EH (cell line): ENCODE measurements at places on chromosomes 5 and 9.

DNA sequence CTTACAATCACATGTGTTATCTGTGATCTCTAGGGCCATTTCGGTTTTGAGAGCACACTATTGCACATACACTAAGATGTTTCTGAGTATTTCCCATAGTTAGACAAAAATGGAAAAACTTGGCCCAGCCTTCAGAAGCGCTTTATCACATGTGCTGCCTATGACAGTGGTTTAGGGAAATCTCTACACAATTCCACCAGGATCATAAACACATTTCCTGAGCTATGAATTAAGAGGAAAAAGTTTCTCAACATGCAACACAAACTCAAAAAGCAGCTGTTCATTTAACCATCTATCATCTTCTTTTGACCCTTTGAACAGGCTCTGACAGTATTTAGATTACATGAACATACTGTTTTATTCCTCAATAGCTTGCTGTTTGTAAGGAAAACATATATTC is 15.1 kb downstream of the FGF1 start:
- peak; percentile 24 for DNase-seq

- no peak for DNase-seq
Observed at GRCh38 chr5:123154886-123155445, 65.9 kb downstream of the PRDM6 start.

- DNase-seq = no peak
Observed at GRCh38 chr5:123527190-123527589, 15.2 kb downstream of the CSNK1G3 start.

DNA sequence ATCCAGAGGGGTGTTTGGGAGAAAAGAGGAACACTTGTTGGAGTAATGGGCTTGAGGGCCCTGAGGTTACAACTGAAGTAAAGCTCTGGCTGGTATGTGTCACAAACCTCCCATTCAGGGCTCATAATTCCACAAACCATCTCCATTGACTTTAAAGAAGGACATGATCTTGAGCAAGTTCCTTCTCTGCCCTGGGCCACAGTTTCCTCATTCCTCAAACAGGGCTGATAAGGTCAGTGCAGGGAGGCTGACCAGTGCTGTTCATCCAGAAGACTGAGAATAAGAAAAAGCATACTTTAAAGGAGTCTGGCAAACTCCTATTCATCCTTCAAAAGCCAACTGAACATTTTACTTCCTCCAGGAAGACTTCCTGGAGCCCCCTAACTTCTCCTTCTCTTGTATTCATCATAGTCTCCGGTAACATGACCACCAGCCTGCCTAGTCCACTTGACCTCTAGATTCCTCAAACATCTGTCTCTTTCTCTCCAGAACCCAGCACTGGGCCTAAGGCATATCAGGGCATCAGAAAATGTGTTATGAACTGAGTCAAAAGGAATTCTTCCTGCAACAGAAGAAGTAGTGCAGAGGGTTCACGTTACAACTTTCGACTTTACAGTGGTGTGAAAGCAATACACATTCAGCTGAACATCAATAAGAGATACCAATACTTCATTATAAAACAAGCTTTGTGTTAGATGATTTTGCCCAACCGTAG is 20.7 kb upstream of the PTPN3 start:
- no peak for DNase-seq

DNA sequence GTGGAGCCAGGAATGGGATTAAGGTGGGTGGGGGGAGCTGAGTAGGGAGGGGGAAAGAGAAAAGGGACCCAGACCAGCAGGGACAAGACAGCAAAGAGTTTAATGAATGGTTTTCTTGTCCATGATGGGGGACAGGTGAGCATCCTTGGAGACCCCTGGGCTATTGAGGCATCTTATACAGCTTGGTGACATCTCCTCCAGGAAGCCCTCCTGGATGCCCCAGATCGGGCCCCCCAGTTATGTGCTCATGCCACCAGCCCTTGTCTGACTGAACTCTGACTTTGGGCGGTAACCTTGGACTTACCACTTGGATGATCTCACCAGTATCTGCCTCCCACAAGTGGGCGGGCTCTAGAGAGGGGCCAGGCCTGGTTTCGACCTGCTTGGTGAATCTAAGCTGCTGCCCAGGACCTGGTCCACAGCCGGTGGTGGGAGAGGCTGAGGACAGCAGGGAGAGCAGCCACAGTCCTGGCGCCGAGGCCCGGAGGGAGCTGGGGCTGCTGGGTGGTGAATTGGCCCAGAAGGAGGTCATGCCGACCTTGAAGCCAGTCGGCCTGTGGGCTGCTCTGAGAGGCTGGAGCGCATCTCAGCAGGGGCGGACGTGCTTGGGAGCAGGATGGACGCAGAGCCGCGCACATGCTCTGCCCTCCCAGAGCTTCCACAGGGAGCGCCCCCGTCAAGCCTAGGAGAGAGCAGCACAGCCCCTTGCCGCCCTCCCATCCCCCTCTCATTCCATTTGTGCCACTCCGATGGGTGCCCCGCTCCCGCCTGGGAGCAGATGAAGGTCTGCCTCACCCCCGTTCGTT is 36.2 kb downstream of the UNC5A start:
- DNase-seq = no peak

- DNase-seq = peak; percentile 82
Observed at GRCh38 chr9:16062542-16063240, 509.8 kb downstream of the CCDC171 start.

- peak; percentile 70 for DNase-seq
Observed at GRCh38 chr9:36597412-36598178, 24.9 kb downstream of the MELK start.

- peak; percentile 79 for DNase-seq
Observed at GRCh38 chr9:114484854-114485443, 20.3 kb downstream of the WHRN start.

DNA sequence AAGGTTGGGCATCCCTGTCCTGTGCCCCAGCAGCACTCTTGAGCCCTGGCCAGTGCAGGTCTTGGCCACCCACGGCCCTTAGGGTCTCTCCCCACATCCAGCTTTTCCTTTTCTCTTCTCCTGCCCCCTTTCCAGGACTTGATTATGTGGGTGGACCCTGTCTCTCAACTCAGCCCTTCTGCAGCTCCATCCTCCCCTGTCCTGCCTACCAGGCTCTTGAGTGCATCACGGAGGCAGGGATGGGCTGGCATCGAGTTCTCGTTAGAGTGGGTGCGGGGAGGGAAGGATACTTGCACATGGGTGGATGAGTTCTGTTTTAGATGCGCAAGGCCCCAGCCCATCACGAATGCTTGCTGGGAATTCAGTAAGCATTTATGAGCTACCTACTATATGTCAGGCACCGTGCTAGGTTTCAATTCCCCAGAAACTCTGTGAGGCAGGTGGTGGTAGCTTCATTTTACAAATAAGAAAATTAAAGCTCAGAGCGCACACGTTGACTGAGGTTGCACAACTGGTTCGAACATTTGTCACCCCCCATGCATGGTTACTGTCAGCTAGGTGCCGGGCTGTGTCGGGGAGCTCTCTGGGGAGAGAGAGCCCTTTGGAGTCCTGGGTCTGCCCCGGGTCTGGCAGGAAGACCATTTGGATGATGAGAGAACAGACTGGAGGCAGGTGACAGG is 144.6 kb upstream of the PITX1 start:
- DNase-seq = no peak

GRCh38 chr9:82829818-82830217 is 233.1 kb downstream of the RASEF start:
- no peak for DNase-seq

DNA sequence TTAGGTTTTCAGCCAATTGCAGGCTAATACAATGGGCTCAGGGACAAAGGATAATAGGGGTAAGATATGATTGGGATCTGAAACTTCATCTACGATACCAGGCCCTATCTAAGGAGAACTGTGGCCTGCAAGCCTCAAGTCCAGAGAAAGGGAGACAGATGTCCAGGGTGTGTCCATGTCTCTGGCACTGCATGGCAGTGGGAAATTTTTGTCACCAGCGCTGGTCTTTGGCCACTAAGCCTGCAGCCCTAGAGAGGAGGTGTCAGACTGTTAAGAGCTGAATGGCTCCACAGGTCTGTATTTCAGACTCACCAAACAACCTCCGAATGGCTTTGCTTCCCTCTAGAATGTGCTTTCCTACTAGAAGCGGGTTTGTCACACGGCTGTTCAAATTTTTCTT is 6.6 kb upstream of the CNOT6 start:
- DNase-seq = no peak

DNA sequence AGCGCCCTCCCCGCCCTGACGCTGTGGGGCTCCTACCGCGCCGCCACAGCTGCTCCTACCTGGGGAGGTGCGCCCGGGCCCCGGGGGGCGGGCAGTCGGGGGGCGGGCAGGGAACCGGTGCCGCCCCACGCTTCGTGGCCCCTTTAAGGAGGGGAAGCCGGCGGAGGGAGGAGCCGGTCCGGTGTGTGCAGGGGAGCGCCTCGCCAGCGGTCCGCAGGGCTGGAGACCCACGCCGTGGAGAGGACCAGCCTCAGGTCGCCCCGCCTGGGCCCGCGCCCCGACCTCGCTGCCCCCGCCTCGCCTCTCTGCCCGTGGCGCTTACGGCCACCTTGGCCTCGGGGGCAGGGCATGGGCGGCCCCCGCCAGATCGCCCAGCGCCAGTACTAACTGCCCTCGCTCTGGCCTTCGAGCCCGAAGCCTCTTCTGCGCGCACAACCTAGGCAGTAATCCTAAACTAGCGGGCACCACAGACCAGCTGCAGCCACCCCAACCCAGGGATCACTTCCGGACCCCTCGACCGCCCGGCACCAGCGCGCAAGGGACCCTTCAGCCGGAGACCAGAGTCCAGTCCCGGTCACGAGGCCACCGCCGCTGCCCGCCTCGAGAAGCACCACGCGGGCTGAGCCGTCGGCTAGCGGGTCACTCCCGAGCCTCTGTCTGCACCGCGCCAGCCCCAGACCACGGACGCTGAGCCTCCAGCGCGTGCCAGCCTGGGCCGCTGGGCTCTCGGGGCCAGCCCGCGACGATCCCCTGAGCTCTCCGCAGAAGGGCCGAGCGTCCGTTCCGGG is at the start of gene FOXE1:
TSS of gene FOXE1 (plus strand) at position 171 of the 788 bp plus-strand sequence. CDS start 689 bp downstream, outside the sequence.
- peak; percentile 25 for DNase-seq
